ENCODE measurements at places on chromosomes 12 and 14.

GRCh38 chr14:41072776-41073175, 533.9 kb upstream of the LRFN5 start:
- H3K4me1 ChIP-seq: no peaks in the 10 kb centered on the region
- H3K36me3 ChIP-seq: no peaks in the 10 kb centered on the region
- H3K27me3 ChIP-seq: no peaks in the 10 kb centered on the region
- H3K4me3 ChIP-seq: no peak overlapping the region
- H3K27ac ChIP-seq: no peak overlapping the region

DNA sequence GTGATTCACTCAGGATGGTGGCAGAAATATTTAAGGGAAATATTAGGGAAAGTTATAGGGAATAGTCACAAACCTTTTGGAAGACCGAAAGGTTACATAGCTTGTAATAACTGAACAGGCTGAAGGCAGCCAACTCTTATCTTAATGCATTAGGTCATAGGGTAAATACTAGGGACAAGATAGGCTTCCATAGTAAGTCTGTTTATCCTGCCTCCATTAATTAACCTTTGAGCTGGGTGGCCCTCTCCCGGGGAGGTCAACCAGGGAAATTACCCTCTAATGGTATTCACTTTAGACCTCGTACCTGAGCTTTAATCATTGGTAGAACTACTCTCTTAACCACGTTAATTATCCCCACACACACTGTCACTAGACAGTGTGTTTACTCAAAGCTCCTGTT, 981.8 kb downstream of the SLC16A7 start:
- no peak for DNase-seq
- H3K36me3 ChIP-seq: no peaks in the 10 kb centered on the region
- no peak overlapping the region for H3K27ac ChIP-seq
- no peak overlapping the region for H3K4me3 ChIP-seq

DNA sequence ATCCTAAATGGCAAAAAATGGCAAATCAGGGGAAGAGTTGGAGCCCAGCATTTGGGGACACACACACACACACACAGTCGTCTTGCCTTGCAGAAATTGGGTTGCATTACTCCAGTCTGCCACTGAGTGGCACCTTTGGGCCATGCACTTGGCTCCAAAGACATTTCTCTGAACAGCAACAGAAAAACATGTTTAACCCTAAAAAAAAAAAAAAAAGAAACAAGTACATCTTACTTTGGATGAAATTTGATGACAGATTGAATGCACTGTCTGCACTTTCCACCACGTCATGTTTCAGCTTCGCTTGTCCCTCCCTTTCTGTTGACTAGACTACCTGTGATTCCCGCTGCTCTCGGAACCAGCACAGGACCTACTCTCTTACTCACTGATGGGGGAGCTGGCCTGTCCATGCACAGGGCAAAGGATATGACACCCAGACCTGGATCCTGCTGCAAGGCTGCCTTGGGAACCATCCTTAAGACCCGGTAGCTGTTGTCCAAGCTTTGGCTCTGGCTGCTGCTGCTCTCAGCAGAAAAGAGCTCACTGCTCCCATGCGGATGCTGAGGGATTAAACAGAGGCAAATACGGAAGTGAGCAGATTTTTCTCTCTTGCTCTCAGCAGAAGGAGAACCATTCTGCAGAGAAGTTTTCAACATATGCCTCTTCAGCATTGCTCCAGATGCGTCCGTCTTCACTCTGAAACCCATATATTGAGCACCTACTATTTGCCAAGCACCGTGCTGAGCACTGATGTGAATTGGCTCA, 376.8 kb downstream of the DPF3 start:
- DNase-seq: no peak
- H3K4me3 ChIP-seq: no peak overlapping the region
- peaks cover 8% of the 10 kb centered on the region for H3K27me3 ChIP-seq
- no peak overlapping the region for H3K27ac ChIP-seq
- peaks cover 11% of the 10 kb centered on the region for H3K4me1 ChIP-seq

DNA sequence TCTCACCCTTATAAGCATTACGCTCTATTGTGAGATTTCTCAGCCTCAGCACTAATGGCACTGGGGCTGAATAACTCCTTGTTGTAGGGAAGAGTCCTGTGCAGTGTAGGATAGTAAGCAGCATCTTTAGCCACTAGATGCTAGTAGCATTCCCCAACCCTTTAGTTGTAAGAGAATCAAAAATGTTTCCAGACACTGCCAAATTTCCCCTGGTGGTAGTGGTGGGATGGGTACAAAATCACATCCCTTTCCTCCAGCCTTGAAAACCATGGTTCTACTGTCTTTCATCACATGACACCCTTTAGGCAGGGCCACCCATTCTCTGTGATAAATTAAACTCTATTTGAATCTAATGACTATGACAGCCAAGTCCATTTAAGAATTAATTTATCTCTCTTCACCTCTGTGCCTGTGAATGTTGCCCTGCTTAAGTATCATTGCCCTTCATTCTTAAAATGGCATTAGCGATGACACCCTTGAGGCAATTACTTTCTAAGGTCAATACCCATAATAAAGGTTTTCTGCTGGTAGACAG, 199.4 kb downstream of the ANO4 start:
- H3K4me1 ChIP-seq: no peaks in the 10 kb centered on the region
- H3K36me3 ChIP-seq: peaks cover 3% of the 10 kb centered on the region
- DNase-seq: no peak
- H3K27ac ChIP-seq: no peak overlapping the region
- H3K27me3 ChIP-seq: peaks cover 4% of the 10 kb centered on the region

- peaks cover 3% of the 10 kb centered on the region for H3K27me3 ChIP-seq
- H3K4me3 ChIP-seq: no peak overlapping the region
- H3K27ac ChIP-seq: no peak overlapping the region
- no peaks in the 10 kb centered on the region for H3K4me1 ChIP-seq
These were observed 325.4 kb upstream of the SEL1L start for GRCh38 chr14:81859046-81859445.

DNA sequence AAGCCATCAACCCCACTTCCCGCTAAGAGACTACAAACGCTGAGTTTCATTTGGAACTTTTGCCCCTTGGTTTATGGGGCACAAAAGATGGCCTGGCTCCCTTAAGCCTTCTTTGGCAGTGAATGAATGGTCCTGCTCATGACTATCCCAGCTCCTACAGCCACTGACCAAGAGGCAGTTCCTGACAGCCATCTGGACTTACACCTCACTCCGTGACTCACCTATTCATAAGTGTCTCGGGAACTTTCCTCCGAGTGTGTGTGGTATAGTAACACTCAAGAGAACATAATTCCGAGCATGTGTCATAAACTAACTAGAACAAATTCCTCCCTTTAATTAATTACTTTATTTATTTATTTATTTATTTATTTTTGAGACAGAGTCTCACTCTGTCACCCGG, 51.9 kb upstream of the NUDT4 start:
- no peak overlapping the region for H3K27ac ChIP-seq
- no peaks in the 10 kb centered on the region for H3K27me3 ChIP-seq
- no peak for DNase-seq
- H3K36me3 ChIP-seq: no peaks in the 10 kb centered on the region

Measured in type B pancreatic cell (in vitro differentiated cells).